ENCODE measurements at places on chromosomes 1 and 21.
A peak's percentile ranks its signal among the peaks of the same experiment; 100 is the strongest.

- DNase-seq, result no peak
These were observed 71.1 kb upstream of the ZNF281 start for GRCh38 chr1:200480964-200481363.

GRCh38 chr1:21294266-21294989 lies 4.2 kb upstream of the ECE1 start:
- DNase-seq, result no peak

DNA sequence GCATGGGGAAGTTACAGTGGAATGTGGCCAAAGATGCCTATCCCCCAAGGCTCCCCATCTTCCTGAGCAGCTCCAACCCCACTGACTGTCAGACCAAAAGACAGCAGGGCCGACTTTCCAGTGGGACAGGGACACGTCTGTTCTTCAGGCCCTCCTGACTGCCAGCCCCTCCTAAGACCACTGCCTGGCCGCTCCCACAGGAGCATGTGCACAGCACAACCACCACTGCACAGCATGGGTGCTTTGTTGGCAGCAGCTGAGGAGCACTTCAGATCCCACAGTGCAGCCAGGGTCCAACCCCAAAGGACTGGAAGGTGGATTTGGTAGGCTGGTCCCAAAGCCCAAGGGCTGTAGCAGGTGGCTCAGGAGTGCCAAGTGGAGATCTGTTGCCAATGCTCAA lies 648.3 kb upstream of the BRINP3 start:
- no peak for DNase-seq

DNA sequence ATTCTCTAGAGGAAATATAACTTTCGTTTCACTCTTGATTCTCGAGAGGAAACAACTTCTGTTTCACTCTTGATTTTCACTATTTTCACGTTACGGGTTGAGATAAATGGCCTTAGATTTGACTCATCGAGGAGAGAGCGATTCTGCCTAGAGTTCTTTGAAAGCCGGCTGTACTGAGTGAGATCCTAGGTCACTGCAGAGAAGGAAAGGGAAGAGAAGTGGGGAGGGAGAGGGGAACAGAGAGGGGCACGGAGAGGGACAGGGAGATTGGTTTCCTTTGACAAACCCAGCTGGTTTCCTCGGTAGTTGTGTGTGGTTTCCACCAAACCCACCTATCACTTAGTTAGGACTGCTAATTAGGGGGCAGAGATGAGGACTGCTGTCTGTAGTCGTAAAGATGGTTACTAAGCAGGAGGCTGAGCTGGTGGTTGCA lies 21.6 kb upstream of the GPR137B start:
- no peak for DNase-seq

- no peak for DNase-seq
These were observed 373.0 kb upstream of the ADAMTS5 start for GRCh38 chr21:27339902-27340301.

- no peak for DNase-seq
These were observed 15.6 kb downstream of the RD3 start for GRCh38 chr1:211476200-211476849.

DNA sequence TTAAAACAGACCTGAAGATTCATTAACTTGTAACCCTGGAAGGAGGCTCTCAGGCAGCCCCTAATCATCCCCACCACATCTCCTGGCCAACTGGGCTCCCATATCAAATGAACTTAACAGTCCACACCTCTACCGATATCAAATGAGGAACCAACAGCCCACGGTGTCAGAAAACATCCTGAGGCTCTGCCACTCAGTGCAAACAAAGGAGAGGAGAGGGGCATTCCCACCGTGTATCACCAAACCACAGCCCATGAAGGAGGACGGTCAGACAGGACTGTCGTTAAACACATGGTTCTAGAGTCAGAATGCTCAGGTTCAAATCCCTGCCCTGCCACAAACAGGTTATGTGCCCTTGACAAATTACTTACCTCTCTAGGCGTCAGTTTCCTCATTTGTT lies 52.5 kb downstream of the ERI3 start:
- DNase-seq, result no peak

- DNase-seq, result no peak
These were observed 10.8 kb downstream of the OSBPL9 start for GRCh38 chr1:51627672-51628071.

- no peak for DNase-seq
These were observed 1.2 kb downstream of the ZC3H12A start for GRCh38 chr1:37475380-37476086.

GRCh38 chr1:91846007-91846638 lies 39.8 kb downstream of the TGFBR3 start:
- peak; percentile 93 for DNase-seq

DNA sequence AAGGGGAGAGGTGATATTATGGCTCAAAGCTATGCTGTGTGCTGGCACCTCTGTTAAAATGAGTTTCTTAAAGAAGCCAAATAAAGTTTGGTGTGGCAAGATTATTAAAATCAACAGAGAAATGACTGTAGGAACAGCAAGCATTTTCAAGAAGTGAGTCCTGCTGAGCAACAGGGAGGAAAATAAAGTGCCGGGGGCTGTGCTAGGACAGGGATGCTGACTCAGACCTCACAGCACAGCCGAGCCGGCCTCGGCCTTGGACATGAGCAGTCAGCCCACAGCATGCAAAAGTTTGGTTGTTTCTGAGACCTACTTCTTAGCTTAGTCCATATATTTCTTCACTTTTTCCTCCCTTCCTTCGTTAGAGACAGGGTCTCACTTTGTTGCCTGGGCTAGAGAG lies 19.2 kb downstream of the CNIH3 start:
- no peak for DNase-seq

DNA sequence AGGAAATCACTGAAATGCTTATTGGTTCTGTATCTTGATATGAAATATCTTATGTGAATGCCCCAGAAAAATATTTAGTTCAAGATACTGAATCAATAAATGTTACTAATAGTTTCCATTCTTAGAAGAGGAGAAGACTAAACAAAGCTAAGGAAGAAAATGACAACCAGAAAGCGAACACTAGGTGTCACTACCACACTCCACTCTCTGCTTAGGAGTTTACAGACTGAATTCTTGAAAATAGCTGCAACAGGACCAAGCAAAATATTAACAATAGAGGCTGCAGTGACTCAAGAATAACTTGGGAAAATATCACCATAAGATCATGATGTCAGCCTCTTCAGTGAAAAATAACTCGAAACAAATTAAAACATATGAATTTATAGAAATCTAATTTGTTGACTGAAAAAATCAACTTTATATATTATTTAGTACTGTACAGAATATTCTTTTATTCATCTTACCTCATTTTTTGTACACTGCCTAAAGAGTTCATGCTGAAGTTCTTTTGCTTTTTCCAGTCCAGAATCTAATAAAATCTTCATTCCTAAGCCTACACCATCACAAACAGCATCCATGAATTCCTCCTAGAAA lies 61.6 kb downstream of the KIF14 start:
- no peak for DNase-seq

DNA sequence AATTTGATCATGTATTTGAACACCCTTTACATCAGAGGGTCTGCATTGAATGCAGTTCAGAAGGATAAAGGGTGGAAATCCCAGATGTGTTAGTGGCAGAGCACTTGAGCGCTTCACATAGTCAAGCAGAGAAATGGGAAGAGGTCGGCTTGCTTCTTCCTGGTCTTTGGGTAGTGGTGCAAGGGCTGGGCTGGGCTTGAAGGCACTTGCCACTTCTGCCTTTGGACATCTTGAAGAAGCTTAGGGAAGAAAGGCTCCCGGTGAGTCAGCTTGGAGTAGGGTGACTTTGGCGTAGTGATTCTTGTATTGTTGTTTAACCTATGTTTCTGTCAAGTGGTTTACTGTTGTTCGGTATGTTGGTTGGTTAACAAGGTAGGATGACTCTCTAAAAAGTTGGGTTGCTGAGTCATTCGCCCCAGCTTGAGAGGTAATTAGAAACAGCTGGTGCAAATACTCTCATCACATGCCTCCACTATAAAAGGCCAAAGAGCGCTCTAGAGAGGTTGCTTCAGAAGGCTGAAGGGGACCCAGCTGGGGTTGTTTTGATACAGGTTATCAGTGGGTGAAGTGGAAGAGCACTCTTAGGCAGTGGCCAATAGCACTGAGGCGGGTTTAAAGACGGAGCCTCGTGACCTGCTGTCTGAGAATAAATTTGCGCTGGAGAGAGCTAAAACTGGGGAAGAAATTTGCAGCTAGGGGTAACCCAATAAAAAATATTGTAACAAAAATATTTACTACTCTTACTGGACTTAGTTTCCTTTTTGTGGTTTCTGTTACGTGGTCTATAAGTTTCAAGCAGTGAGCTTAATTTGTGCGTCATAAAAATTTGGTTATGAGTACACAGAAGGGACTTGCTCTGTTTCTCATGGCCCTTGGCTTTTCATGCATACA lies 1.4 kb downstream of the BACH1 start:
- DNase-seq, result peak; percentile 15

GRCh38 chr1:7578206-7578605 lies 192.9 kb upstream of the VAMP3 start:
- no peak for DNase-seq

- no peak for DNase-seq
These were observed 836 bp upstream of the PRCC start for GRCh38 chr1:156766298-156767100.

DNA sequence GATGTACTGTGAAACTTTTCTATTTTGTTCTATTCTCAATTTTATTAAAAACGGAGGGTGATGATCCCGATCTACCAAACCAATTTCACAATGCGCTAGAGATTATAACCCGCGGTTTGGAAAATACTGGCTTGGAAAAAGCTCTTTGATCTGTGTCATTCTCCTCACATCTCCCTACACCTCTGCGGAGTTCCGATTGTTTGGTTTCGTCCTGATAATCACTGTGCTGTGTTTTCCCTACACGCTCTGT lies 536 bp upstream of the ABCD3 start:
- no peak for DNase-seq

GRCh38 chr1:53505891-53506290 lies 46.7 kb downstream of the DMRTB1 start:
- DNase-seq, result no peak

GRCh38 chr21:27513016-27513415 lies 546.1 kb upstream of the ADAMTS5 start:
- no peak for DNase-seq

GRCh38 chr1:22747021-22747734 lies 36.5 kb downstream of the EPHB2 start:
- DNase-seq, result no peak

DNA sequence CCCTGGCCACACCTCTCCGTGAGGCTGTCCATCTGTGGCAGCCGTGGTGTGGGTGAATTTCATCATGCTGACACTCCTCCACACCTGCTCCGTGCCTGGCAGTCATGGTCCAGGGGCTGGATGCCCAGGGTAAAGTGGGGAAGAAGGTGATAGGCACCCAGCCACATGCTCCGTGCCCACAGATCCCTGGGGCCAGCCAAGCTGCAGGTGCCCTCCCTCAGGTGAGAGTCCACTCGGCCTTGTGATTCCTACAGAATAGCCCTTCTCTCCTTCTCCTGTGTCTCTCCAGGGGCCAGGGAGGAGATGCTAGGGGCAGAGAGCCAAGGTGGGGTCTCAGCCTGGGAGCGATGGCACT lies 16.8 kb upstream of the POFUT2 start:
- DNase-seq, result no peak

DNA sequence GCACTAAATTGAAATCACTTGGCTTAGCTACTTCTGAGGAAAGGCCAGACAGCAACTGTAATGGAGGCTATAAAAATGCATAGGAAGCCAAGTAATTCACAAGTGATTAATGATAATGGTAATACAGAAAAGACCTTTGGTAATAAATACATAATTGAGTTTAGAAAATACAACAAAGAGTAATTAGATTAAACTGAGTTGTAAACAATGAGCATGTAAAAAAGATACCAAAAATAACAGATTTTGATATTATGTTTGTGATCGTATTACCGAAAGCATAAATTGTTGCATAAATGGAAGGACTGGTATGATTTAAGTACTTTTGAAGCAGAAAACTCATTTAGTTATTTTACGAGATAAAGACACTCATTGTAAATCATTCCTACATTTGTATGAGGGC lies 556.7 kb upstream of the TMPRSS15 start:
- no peak for DNase-seq

- DNase-seq, result no peak
These were observed 74.9 kb downstream of the CCDC18 start for GRCh38 chr1:93255222-93256079.

- DNase-seq, result no peak
These were observed 170.8 kb downstream of the PLA2G4A start for GRCh38 chr1:186999506-186999905.

Measured in NCI-H1417 treated with DMSO at 0.1 percent for 48 hours (cell line).